ENCODE measurements at places on chromosomes 2 and 18.
A peak's percentile ranks its signal among the peaks of the same experiment; 100 is the strongest.

DNA sequence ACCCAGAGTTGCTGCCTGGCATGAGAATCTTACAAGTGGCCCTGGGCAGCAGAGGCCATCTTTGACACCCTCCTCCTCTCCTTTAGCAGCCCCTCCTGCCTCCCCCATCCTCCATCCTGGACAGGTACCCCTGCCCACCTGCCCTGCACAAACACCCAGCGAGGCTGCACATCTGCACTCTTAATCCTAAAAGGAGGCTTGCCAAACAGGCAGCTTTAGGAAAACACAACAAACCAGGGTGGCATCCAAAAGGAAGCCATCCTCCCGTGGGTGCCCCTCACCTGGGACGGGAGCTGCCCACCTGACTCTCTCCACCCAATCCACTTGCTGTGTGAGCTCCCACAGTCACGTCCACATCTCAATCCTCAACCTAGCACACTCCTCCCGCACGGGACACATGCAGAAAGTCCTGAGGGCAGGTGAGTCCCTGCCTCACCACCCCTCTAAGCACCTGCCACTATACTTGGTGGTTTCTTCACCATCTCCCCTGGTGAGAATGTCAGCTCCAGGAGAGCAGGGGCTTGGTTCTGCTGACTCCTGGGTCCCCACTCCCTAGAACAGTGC lies 5.8 kb downstream of the BIN1 start:
- DNase-seq = no peak

- DNase-seq = no peak
These were observed 42.5 kb upstream of the LCLAT1 start for GRCh38 chr2:30404319-30405259.

DNA sequence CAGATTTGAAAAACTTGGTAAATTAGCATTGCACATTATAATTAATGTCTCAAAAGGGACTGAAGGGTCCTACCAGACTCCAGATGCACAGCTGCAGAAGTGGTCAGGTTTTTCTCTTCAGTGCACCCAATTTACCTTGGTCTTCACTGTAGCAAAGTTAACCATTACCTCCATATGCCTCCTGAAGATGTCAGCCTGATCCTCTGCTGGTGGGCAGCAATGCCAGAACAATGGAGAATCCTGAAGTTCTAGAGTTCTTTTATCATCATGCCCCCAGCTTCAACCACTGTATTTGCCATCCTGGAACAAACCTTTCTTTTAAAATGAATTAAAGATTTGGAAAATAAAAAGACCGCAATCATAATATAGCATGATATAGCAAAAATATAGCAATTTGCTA lies 1774.8 kb upstream of the CELF4 start:
- no peak for DNase-seq

DNA sequence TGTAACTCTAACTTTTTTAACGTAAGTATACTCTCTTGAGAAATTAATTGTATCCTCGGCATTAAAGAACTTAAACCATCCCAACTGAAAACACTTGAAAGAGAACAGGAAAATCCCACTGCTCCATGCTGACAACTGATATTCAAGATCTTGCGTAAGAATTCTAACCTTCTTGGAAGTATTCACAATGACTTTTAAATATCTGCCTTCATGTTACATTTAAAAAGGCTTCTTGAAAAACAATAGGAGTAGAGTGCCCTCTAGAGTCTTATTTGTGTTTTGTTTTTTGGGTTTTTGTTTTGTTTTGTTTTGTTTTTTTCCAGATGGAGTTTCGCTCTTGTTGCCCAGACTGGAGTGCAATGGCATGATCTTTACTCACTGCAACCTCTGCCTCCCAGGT lies 65.4 kb upstream of the DNAJC10 start:
- no peak for DNase-seq

- DNase-seq = no peak
These were observed 48.5 kb downstream of the CCDC138 start for GRCh38 chr2:108835040-108835439.

DNA sequence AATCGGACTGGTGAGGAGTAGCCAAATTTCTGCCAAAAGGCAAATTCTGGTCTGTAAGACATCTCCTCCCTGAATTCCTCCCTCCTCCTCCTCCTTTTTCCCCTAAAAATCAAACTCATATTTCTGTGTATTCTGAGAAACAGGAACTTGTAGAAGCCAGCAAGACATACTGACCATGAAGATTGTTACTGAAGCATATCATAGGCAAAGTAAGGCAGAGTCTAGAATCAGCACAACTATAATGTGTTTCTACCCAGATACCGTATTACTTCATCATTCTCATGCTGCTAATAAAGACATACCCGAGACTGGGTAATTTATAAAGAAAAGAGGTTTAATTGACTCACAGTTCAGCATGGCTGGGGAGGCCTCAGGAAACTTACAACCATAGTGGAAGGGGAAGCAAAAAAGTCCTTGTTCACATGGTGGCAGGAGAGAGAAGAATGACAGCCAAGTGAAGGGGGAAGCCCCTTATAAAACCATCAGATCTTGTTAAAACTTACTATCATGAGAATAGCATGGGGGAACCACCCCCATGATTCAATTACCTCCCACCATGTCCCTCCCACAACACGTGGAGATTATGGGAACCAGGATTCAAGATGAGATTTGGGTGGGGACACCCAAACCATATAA lies 24.9 kb upstream of the EPC2 start:
- DNase-seq = no peak

GRCh38 chr18:72360634-72361033 lies 183.5 kb downstream of the CBLN2 start:
- no peak for DNase-seq

- DNase-seq = peak; percentile 26
These were observed 26.4 kb upstream of the GALR1 start for GRCh38 chr18:77223221-77223639.

DNA sequence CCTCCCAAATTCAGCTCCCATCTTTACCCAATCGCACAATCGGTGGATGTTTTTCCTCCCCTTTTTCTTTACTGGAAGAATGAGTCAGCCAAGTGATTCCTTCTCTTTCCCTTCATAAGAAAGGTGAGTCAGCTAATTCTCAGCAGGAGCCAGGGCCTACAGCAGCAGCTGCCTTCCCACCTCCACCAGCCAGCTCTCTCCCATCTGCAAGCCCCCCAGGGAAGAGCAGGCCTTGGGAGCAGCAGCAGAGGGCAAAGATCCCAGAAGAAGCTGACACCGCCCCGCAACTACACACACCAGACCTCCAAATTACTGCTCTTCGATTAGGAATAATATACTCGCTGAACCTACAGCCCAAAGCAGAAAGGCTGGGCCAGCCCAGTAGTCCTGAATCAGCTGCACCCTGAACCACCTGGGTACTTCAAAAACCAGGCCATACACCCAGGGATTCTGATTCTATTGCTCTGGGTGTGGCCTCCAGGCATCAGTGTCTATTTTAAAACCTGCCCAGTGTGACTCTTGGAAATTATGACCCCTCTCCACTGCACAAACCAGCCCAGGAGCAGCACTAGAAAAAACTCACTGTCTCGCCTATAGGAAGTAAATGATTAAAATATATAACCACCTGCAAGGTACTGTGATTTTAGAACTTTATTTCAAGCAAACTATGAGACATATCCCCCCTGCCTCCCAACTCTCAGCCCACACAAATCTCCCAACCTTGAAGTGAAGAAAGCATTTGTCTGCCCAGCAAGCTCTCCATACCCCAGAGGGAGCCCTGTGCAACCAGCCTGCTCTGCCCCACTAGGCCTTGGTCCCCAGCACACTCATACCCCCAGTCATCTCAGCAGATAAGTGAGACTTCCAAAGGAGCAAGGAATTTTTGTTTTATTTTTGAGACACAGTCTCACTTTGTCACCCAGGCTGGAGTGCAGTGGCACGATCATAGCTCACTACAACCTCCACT lies 7.3 kb downstream of the SFXN5 start:
- DNase-seq = no peak

DNA sequence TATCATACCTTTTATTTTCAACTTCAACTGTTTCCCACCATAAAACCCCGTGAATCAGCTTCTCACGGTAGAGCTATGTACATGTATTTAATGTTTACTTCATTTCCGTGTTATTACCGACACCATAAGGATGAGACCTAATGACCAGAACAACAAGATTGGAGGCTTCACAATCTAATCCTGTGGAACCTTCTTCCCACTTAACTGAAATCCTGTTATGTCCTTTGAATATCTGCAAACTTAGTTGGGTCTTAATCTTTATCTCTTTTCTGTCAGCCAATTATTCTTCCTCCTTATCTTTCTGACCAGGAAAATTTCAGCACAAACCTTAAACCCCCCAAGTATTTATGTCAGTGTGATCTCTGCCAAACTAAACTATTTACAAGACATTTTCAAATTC lies 214.4 kb downstream of the TMX3 start:
- no peak for DNase-seq

DNA sequence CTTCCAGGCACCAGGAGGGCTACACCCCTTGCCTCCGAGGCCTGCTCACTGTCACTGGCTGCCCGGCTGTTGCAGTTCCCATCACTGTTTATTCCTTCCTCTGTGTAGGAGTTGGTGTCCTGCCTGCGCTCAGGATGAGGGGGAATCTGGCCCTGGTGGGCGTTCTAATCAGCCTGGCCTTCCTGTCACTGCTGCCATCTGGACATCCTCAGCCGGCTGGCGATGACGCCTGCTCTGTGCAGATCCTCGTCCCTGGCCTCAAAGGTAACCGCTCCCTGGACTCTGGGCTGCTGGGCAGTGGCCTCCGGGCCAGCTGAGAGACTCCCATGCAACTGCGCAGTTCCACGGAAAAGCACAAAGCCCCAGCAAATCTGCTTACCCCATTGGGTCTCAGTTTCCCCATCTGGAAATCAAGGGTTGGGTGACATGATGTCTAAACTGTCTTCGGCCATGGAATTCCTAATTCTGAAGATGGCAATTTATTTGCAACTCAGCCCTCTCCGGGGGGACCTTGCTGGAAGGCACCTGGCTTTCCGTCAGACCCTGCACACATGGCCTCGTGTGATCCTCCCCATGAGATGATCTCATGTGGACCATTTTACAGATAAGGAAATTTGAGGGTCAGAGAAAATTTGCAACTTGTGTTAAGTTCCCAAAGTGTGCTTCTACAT lies 9.4 kb downstream of the COLEC11 start:
- no peak for DNase-seq

DNA sequence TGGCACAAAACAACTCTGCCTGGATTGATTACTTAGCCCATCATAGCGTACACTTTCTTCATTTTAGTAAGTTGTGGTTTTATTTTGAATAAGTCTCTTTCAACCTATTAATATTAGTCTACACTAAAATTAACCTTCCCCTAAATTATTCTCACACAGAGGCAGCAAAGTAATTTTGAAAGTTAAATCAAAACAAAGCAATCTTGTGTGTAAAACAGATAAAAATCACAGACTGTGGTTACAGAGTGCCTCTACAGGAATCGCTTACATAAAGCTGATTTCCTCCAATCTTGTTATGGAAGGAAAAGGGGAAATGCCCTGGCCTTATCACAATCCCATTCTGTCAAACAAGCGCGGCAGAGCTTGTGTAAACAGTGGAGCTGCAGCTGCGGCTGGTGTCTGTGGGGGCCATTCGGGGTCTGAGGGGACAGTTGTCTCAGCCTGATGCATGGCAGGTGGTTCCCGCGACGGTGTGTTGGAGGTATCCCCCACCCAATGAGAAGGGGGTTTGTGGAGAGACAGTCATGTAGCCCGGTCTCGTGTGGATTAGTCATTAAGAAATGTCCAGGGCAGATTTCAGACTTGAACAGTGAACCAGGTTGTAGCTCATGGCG lies 42.1 kb downstream of the BCL2L11 start:
- no peak for DNase-seq

- peak; percentile 38 for DNase-seq
These were observed 1.1 kb downstream of the COLEC11 start for GRCh38 chr2:3595985-3596384.

- DNase-seq = no peak
These were observed 535.7 kb upstream of the SLC39A10 start for GRCh38 chr2:195121341-195121740.

DNA sequence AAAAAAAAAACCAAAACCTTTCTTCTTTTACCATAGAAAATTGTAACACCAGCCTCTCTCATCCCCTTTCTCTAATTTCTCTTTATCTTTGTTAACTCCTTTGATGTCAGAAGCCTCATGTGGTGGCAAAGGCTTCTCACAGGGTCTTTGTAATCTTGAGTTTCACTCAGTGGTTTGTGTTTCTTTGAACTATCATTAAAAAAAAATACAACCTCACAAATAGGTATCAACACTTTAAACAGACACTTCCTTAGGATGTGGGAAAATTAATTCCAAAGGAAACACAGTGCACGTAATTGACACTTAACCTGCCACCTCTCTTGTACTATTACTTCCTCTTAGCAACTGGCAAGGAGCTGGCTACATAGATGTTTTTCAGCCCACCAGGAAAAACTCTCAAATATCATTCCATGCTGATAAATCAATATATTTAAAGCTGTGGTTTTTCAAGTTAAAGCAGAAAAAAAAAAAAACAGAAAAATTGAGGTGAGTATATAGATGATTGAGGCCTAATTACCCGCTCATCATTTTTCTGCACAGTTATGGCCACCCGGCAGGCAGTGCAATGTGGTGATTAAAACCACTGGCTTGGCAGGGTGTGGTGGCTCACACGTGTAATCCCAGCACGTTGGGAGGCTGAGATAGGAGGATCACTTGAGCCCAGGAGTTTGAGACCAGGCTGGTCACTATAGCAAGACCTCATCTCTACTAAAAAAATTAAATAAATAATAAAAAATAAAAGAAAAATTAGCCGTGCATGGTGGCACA lies 193.5 kb downstream of the MYO3B start:
- DNase-seq = no peak

GRCh38 chr18:31429623-31430022 lies 17.9 kb upstream of the DSG3 start:
- DNase-seq = no peak

GRCh38 chr18:8229787-8230186 lies 379.4 kb upstream of the RAB12 start:
- DNase-seq = no peak

GRCh38 chr2:119491776-119492525 lies 32.3 kb downstream of the SCTR start:
- no peak for DNase-seq

DNA sequence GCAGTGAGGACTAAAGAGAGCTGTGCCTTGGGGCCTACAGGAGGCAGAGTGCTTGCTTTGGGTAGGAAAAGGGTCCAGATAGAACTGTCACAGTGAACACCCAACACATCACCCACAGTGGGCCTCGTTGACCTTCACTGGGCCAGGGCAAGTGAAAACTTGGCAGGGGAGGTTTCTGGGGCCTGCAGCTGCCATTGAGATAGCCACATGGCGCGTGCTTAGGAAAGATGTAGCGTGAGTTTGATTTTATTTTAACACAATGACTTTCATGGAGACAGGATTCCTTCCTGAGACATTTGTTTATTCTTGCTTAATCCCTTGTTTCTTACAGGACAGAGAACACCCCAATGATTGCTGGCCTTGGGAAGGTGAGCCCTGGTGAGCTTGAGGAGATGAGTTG lies 9.3 kb upstream of the ESPNL start:
- no peak for DNase-seq

All from stimulated activated naive CD4-positive, alpha-beta T cell treated with Interleukin-2 at 50 U/mL for 16 hours (primary cell).